ENCODE measurements at places on chromosomes 16 and 17.

- DNase-seq, result no peak
Observed at GRCh38 chr16:25256695-25257469, 763 bp downstream of the ZKSCAN2 start.

- DNase-seq, result no peak
Observed at GRCh38 chr17:38967290-38967738, at the start of gene FBXO47. Gene FBXO47 (minus strand): TSS chr17:38967403. CDS start chr17:38963025, 4,378 bp downstream.

- no peak for DNase-seq
Observed at GRCh38 chr16:30983289-30983889, 1.6 kb upstream of the HSD3B7 start.

DNA sequence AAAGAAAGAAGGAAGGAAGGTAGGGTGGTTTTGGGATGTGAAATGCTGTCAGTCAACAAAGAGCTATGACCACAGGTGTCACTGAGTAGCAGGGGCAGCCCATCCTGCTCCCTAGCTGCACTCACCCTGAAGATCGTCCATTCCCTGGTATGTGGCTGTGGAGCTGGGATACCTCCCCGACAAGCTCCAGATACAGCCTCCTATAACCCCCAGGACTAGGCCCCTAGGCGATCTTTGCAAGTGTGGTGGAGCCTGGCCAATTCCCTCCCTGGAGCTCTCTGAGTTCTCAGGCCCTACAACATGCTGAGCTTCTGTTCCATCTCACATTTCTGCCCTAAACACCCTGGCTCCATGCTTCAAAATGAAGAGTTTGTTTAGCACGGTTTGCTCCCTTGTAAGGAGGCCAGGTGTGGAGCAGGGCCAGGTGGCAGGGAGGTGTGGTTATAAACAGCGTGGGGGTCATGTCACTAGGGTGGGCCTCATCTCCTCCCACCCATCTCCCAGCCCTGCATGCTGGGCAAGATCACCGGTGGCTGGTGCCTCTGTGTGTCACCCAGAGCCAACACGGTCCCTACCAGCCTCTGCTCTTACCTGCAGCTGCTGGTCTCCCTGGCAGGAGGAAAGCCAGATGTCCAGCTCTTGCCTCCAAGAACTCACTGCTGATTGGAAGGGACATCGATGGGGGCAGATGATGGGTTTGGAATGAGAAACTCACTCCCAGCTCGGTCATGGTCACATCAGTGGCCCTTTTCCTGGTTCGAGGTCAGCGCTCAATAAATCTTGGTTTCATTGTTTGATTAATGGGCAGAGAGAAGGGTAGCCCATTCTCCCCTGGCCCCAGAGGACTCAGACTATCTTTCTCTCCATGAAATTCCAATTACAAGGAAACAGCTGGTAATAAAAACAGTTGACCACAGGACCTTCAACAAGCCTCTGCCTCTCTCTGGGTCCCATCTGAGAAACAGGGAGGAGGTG, 511.0 kb upstream of the CDH5 start:
- no peak for DNase-seq

DNA sequence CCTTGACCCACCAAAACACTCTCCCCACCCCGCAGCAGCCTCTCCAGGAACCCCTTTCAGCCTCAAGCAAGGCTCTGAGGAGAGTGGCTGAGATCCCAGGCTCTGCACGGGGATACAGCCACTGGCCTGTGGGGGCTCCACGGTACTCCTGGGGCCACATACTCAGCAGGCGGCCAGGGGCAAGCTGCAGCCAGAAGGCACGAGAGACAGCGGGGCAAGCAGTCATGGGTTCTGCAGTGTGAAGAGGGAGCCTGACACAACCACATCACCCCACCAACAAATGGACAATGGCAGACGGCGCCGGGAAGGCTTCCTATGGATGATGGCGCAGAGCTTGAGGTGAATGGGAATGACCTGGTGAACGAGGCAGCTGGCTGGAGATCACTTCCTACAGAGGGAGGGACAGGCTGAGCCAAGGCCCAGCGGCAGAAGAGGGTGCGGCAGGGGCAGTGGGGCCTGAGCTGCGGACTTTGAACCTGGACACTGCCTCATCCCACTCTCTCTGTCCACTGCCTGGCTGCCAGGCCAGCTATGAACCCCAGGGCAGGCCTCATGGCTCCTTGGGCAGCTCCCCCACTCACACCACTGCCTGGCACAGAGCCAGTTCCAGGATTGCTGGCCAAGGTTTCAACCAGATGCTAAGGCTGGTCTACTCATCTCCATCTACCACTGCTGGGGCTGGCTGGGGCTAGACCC, 10.8 kb upstream of the BCAR1 start:
- no peak for DNase-seq

- no peak for DNase-seq
Observed at GRCh38 chr16:11283820-11284248, 2.7 kb upstream of the PRM1 start.

DNA sequence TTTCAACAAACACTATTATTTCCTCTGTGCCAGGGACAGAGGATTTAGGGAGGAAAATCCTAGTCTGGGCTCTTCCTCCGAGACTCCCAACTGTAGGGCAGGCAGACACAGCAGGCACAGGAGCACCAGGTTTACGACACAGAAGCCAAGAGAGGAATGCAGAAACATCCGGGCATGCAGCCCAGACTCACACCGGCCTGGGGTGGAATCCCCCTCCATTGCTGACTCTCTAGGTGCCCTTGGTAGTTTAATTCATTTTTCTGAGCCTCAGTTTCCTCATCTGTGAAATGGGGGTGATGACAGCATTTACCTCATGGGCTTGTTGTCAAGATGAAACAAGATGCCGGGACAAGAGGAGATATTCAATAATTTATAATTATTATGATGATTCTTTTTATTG, 14.9 kb downstream of the CA4 start:
- no peak for DNase-seq

GRCh38 chr17:19991252-19991885, 13.7 kb upstream of the AKAP10 start:
- no peak for DNase-seq

DNA sequence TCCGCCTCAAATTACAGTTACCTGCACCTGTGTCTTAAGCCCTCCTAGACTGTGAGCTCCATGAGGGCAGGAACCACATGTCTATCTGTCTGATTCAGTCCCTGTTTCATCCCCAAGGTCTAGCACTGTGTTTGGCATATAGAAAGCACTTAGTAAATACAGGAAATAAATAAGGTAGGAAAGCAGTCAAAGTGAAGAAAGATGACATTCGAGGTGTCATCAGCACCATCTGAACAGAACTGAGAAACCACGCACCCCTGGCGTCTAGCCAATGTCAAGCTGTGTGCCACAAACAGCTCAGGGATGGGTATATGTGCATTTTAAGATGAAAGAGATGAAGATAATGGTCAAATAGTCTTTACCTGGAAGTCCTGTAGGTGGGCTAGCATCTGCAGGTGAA, 79.6 kb upstream of the ATP2A3 start:
- no peak for DNase-seq

GRCh38 chr16:68272507-68273209, 8.3 kb downstream of the SLC7A6 start:
- no peak for DNase-seq

- DNase-seq, result no peak
Observed at GRCh38 chr16:52051414-52052172, 495.4 kb downstream of the TOX3 start.

- DNase-seq, result no peak
Observed at GRCh38 chr16:79402356-79402755, 198.2 kb downstream of the MAF start.

- DNase-seq, result no peak
Observed at GRCh38 chr16:11393861-11394592, 48.8 kb downstream of the RMI2 start.

GRCh38 chr16:89721546-89722391, 432 bp downstream of the ZNF276 start:
- no peak for DNase-seq

DNA sequence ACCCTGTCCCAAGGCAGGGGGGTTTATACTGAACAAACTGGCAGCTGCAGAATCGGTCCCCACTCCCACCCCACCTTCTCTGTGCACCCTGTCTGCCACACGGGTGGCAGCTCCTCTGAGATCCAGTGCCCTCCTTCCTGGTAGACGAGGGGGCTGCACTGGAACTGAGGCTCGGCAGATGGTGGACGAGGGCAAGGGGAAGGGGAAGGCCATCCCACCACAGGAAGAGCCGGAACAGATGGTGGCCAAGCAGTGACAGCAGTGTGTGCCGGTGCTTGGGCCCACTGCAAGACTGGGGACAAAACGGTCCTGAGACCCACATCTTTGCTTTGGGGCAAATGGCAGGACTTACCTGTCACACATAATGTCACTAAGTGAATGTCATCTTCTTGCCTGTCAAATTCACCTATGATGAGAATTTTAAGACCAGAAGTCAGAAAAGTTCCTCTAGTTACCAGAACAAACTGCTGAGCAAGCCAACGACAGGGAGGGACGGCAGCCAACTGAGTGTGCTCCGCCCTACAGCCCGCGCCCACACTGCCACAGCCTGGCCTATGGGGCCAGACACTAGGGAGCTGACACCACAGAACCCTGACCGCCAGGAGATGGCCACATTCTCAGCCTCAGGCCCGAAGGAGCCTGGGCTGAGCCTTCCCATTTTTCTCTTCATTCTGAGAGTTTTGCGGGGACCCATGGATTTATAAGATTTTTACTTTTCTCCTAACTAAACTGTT, 14.4 kb downstream of the NTAN1 start:
- DNase-seq, result no peak

GRCh38 chr16:53081032-53081424, 26.2 kb downstream of the CHD9 start:
- DNase-seq, result no peak

DNA sequence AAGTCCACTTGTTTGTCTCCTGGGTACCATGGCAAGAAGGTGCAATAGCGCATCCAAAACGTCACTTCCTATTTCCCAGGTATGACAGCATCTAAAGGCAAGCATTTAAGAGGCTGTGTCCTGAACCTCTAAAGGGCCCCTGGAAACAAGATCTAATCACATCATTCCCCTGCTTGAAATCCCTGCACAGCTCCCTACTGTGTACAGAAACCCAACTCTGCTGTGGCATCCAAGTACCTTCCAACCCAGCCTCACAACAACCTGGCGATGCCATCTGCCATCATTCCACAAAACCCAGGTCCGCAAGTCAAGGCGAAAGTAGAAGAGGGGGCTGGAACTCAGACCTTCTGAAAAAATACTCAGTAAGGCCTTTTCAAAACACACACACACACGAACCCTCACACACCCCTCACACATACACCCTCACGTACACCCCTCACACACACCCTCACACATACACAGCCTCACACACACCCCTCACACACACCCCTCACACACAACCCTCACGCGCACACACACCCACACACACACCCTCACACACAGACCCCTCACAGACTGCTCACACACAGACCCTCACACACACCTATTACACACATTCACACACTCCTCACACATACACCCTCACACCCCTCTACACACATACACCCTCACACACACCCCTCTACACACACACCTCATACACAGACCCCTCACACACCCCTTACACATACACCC, 24.5 kb downstream of the C17orf67 start:
- no peak for DNase-seq

- DNase-seq, result no peak
Observed at GRCh38 chr17:63937920-63938319, 5.8 kb upstream of the CD79B start.

GRCh38 chr17:63268827-63269226, 177.3 kb downstream of the CYB561 start:
- no peak for DNase-seq

DNA sequence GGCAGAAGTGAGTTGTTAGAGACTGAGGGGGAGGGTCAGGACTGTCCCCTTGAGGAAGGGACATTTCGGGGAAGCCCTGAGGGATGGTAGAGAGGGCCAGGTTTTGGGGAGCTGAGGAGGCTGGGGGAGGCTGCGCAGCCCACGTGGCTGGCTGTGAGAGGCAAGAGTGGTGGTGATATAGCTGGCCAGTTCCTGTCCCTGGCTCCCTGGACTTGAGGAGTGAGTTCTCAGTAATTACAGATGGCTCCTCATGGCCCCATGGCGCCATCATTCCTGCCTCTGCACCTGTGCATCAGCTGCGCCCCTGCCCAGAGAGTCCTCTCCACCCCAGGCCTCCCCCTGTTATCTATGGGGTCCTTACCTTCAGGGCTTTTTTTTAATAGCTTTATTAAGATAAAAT, 30.3 kb downstream of the MPRIP start:
- DNase-seq, result no peak

DNA sequence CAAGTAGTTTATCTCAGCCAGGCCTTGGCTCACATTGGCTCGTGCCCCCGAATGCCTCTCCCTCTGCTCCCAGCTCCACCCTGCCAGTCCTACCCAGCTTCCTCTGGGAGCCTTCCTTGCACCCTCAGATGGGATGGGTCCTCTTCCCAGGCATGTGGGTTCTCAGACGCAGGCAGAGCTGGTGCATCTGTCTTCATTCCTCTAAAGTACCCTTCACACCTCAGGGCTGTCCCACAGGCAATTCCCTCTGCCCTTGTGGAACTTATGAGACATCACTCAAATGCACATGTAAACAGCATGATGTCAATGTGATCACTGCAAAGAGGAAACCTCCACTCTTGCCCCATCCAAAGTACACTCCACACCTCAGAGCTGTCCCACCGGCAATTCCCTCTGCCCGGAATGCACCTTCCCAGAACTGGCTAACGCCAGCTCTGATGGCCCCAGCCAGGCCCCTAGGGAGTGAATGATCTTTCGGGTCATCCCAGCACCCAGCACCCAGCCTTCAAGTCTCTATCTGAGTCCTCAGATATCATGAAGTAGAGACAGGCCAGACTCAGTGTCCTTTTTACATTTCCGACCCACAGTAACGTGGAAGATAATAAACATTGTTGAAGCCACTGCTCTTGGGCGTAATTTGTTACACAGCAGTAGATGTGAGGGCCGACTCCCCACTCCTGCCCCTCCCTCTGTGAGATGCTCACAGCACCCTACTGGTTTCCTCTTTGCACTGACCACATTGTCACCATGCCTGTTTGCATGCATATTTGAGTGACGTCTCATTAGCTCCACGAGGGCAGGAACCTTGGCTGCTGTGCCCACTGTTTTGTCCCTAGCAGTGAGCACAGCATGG, 85.4 kb downstream of the N4BP1 start:
- DNase-seq, result no peak

DNA sequence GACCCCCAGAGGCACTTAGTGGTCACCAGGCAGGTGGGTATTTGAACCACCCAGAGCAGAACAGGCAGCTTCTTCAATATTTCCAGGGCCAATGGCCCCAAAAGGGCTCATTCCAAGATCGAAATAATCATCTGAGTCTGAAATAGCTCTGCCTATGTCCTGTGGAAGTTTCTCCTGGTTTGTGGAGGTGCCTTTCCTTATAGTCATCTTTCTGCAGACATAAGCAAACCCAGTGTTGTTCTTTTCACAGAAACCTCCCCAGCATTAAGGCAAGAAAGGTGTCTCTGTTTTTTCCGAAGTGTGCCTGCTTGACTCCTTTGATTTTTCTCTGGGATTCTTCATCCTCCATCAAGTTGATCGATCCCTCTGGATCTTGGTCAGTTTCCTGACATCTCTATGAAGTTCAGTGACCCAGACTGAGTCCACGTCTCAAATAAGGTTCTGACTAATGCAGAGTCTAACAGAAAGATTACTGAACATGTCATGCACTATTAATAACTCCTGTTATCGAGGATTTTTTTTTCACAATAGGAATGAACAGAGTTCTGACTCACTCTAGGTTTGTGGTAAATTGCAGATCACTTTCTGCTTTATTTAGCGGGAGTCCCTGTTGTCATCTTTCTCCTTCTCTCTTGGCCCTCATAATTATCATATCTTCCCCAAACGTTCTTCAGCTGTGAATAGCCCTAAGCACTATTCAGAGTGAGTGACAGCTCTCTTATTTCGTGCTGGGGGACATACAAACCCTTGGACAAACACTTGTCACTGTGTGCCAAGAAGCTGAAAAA, 1.5 kb downstream of the LRRC3C start:
- DNase-seq, result no peak

- DNase-seq, result no peak
Observed at GRCh38 chr17:21451975-21452374, 75.8 kb downstream of the KCNJ12 start.

Data from NCI-H2081 treated with DMSO at 0.1 percent for 48 hours (cell line).